ENCODE measurements at places on chromosomes 11 and 22. TPM values are rescaled to one million over a fixed set of nuclear protein-coding genes. Genes with fewer than 3 reads are reported as not detected.

GRCh38 chr11:78921509-78921908 is 346.8 kb upstream of the NARS2 start:
- DNase-seq: no peak

- no peak for DNase-seq
Measured at GRCh38 chr22:19143967-19144400, 467 bp downstream of the ESS2 start.

Gene RAG2
- 0.52 TPM for polyA plus RNA-seq

DNA sequence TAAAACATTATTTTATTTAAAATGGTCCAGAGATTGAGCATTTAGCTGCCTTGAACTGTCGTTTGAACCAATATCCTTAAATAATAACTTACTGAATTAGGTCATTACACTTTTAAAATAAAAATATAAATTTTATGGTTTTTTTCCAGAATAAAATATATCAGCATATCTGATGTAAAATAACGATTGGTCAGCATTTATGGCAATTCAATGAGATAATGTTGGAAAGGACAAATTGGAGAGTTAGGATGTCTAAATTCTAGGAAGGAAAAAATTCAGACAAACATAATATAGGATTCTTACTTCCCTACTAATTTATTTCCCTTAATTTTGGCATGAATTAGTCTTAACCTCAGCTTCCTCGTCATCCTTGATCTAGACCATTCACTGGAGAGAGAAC is 113.4 kb downstream of the GRIA4 start:
- no peak for DNase-seq

DNA sequence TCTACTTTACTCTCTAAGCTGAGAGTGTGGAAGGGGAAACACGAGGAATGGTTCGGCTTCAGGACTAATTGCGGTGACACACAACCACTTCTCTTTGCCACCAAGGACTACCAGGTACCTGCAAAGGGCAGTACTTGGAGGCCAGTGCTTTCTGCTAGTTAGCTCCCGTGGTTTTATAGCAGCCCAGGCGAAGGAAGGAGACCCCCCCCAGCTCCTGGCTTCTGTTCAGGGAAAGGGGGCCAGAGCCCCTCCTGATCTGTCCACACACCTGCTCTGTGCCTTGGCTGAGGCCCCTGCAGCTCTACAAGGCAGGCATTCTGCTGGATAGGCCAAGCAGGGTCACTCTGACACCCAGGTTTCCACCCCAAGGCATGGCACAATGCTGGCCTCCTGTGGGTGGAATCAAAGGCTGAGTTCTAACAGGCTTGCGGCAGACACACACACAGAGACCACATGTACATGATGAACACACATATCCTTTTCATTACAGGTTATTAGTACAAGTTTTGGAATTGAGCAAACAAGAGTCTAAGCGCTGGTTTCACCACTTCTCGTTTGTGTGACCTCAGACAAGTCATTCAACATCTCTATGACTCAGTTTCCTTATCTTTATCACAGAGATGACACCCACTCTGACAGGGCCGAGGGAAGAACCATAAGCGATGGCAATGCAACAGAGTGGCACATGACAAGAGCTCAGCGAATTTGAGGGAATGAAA is 7.5 kb downstream of the SERPIND1 start:
- DNase-seq: no peak

GRCh38 chr11:13338019-13338426 is 60.4 kb downstream of the BMAL1 start:
- DNase-seq: no peak

Gene MS4A7
- 5.7 TPM for polyA plus RNA-seq

DNA sequence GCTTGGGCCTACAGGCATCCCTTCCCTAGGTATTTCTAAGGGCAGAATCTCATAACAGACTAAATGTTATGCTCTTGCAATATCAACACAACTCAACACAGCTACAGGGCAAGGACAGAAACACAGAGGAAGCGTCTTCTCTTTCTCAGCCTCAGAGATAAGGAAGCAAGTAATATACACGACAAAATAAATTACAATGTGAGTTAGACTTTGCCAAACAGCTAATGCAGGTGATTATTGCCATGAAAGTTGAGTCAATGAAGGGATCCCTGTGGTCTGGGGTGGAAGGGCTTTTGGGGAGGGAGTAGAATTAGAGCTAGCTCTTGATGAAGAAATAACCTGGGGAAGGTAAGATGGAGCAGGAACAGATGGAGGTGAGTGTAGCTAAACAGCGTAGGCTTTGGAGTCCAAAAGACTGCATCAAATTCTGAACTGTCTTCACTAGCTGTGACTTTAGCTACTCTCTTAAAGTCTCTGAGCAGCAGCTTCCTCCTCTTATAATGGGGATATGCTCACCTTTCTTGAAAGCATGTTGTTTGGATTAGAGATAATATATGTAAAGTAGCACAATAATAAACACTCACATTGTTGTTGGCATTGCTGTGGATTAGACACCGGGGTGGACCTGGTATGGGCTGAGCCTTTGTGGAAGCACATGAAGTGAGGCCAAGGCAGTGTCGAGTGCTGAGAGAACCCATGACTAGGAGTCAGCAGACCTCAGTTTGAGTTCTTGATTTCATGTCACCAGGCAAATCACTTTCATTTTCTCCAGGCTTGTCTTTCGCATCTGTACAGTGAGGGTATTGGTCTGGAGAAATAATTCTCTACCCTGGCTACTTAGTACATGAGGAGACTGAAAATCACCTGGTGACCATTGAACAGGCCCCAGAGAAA is 41.0 kb upstream of the AQP11 start:
- no peak for DNase-seq

- DNase-seq: no peak
Measured at GRCh38 chr11:130122141-130122575, 37.4 kb upstream of the ST14 start.

Gene DGCR6
- polyA plus RNA-seq: 6.6 TPM

Gene PRAME
- 1.7 TPM for polyA plus RNA-seq

DNA sequence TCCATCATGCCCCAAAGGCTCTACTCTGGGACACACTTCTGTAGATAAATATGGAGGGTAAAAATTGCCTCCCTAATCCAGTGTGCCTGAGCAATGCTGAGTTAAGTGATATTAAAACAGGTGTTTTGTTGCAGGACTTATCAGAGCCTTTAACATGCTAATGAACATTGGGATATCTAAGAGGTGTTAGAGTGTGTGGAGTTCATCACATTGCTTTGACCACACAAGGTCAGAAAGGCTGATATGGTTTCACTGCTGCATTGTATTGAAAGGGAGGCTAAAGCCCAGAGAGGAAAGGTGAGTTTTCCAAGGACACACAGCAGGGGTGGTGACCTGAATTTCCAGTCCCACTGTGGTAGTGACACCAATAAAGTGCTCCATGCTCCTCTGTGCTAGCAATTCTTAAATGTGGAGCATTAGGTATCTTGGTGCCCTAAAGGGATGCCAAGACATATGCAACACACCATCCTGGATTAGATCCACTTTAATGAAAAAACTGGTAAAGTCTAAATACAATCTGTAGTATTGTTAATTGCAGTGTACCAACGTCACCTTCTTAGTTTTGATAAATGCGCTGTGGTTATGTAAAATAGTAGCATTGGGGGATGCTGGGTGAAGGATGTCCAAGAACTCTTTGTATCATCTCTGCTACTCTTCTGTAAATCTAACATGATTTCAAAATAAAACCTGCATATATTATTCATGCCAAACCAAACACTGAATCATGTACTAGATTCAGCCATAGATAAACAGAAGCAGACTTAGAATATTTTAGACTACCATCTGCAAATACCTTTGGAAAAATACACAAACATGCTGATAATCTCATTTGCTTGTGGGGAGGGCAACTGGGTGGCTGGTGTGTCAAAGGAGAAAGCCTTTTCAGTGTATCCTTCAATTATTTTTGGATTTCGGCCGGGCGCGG is 45.8 kb downstream of the MIAT start:
- no peak for DNase-seq

Gene SHANK2
- polyA plus RNA-seq: 34.8 TPM

DNA sequence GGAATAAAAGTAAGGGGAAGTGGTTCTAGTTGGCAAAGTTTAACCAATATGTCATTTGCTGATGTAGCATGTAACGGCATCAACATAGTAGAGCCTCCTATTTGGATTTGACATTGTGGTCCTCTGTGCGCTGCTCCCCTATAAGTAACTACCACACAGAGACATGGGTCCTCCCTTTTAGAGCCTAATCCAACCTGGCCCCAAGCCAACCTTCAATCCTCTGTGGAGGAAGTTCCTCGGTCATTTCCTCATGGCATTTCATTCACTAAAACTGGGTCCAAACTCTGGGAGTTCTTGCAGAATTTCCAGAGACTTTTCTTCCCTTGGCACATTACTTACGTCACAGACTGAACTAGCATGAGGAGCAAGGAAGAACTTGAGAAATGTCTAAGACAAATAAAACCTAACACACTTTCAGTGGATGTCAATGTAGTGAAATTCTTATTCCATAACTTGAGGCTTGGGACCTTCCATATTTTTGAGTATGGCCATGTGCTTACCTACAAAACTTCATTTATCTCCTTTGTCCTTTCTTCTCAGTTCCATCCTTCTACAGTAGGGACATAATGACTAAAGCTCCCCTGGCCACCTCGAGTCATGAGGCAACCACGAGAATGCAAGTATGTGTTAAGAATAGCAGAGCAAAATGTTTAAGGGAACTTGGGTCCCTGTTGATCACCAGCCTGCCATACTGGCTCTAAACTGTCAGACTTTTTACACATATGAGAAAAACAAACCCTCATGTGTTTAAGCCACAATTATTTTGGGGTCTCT is 34.7 kb downstream of the MMP20 start:
- DNase-seq: no peak
